ENCODE measurements at places on chromosomes 4 and X. TPM values are rescaled to one million over a fixed set of nuclear protein-coding genes. Genes with fewer than 3 reads are reported as not detected.

Gene GAGE12J
- total RNA-seq: not detected

Gene PAGE4
- not detected for total RNA-seq

Gene AKAP4
- not detected for total RNA-seq

Gene GABRG1
- 1.6 TPM for total RNA-seq

Gene CHRNA9
- total RNA-seq: 5.7 TPM

Gene BEX4
- 39.3 TPM for total RNA-seq

Gene SLC9B1
- 0.62 TPM for total RNA-seq

Gene MND1
- 26.2 TPM for total RNA-seq

Gene SPATA18
- total RNA-seq: 2.5 TPM

Gene ASB12
- 1.2 TPM for total RNA-seq

Gene SEC24B
- total RNA-seq: 32.8 TPM

Gene TEC
- total RNA-seq: 8.3 TPM

Gene RAB40A
- not detected for total RNA-seq

Gene FAM47A
- not detected for total RNA-seq

Gene GPR34
- not detected for total RNA-seq

Gene POU4F2
- not detected for total RNA-seq

Gene SPANXN2
- total RNA-seq: not detected

Gene TENM3
- total RNA-seq: 132 TPM

Gene ZAR1
- 1.6 TPM for total RNA-seq

Gene KIAA1210
- total RNA-seq: not detected

Gene ZMAT1
- total RNA-seq: 1.5 TPM

Gene PRSS48
- not detected for total RNA-seq

Gene PDLIM3
- 19.5 TPM for total RNA-seq

Gene NLRP2B
- total RNA-seq: not detected

Gene CLTRN
- total RNA-seq: 1.7 TPM

Gene FGF5
- total RNA-seq: not detected

Gene ZNF732
- total RNA-seq: 41.6 TPM

Gene TLR10
- total RNA-seq: 0.14 TPM

Gene MAGEA12
- 0.27 TPM for total RNA-seq

Gene PSAPL1
- not detected for total RNA-seq

Gene LYAR
- 44.0 TPM for total RNA-seq

All from GM23338 (cell line).